ENCODE measurements at places on chromosomes 12 and 14.

DNA sequence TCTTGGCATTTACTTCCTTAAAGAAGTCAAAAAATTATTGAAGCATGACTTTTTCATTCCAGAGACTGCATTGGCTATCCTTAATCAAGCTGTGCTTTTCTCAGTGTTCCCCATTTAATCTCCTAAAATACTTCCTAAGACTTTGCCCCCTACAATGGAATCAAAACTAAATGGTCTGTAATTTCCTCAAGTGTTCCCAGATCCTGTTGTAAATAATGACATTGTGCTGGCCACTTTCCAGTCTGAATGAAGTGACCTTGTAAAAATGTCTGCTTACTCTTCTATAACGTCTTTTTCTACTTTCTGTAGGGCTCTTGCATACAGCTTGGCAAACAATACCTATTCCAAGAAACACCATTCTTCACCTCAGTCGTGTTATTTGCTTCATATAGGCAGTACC is 45.3 kb upstream of the MBIP start:
- no peak for DNase-seq

GRCh38 chr14:68297876-68298468 is 478.4 kb downstream of the RAD51B start:
- DNase-seq: no peak

GRCh38 chr12:68572661-68573060 is 38.0 kb upstream of the RAP1B start:
- no peak for DNase-seq

DNA sequence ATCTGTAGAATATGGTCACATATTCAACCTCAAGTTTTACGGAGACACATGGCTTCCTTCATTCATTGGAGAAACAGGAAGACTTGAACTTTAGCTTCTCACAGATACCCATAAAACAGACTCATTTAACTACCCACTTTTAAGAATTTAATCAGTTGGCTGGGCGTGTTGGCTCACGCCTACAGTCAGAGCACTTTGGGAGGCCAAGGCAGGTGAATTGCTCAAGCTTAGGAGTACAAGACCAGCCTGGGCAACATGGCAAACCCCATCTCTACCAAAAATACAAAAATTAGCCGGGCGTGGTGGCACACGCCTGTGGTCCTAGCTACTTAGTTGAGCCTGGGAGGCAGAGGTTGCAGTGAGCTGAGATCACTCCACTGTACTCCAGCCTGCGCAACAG is 64.7 kb upstream of the STAC3 start:
- no peak for DNase-seq

DNA sequence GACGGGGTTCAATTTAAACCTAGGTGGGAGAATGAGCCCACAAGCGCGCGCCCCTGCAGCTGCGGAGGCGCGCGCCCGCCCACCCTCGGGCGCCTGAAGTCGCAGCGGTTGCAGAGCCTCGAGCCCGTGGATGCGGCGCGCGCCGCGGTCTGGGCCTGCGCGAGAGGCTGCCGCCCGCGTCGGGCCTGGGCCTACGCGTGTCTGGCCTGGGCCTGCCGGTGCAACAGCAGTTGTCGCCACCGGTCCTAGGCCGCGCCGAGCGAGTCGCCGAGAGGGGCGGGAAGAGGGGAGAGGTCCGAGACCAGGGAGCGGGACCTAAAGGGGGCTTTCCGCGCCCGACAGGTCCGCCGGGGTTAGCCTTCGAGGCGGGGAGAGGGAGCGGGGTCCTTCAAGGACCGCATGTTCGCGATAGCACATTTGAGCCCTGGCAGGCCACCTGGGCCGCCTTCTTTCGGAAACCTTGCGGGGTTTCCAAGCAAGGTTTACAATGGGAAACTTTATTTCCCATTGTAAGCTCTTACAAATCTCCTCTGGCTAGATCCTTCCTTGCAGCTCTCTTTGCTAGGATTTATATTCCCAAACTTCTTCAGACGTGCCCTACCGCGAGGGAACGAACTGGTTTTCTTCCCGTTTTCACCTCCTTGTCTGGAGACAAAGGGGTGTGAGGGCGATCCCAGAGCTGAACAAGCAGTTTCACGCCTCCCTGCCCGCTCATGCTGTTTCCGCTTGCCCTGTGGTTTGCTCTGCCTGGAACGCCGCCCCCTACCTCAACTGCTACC is 6.8 kb downstream of the SIX6 start:
- no peak for DNase-seq

- DNase-seq: no peak
Observed at GRCh38 chr12:91951571-91951970, 194.1 kb downstream of the BTG1 start.

DNA sequence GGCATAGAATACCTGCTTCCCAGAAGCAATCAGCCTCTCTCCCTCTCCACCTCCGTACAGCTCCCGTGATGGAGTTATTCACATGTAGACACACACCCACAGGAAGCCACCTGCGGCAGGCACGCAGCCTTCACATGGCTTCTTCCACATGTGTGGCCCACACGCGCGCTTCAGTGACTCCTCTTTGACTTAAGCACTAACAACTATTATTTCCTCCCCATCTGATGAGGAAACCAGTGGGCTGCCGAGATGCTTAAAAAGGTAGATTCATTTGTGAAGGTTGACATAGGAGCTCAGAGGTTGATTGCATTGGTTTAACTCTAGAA is 69.3 kb downstream of the PRMT8 start:
- no peak for DNase-seq

DNA sequence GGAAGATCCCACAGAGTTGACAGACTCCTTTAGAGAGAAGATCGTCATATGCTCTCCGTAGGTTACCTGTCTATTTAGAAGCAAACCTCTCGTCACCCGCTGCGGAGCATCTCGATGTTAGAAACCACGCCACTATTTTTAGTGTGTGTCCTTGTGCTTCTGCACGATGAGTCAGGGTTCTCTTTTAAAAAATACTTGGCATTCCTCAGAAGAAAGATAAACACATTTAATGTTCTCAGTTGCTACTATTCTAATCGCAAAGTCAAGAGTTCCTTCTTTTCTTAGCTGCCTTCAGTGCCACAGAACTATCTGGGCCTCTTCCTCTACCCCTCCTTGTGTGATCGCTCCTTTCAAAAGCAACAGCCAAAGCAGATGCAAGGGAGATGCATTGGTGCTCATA is 192.4 kb downstream of the PELI2 start:
- no peak for DNase-seq

DNA sequence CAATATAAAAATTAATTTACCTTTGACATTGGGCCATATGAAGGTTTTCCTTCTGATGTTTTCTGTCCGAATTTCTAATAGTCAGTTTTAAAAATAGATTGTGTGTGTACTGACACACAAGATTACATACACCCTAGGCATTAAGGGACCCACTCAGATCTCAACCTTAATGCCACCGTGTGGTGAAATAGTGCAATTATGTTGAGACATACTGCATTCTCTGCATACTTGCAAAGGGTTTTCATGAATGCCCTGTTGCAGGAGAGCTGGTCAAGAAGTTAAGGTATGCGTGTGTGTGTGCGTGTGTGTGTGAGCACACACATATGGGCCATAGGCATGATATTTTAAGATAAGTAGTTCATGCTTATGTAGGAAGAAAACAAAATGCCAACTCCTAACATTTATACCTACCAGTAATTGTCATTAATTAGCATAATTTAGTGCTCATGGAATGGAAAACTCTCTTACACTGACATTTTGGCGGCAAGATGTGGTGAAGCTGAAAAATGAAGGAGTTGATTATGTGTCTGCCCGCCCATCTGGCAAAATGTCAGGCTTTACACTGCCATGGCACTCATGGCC is 58.8 kb downstream of the PIK3C2G start:
- DNase-seq: no peak

DNA sequence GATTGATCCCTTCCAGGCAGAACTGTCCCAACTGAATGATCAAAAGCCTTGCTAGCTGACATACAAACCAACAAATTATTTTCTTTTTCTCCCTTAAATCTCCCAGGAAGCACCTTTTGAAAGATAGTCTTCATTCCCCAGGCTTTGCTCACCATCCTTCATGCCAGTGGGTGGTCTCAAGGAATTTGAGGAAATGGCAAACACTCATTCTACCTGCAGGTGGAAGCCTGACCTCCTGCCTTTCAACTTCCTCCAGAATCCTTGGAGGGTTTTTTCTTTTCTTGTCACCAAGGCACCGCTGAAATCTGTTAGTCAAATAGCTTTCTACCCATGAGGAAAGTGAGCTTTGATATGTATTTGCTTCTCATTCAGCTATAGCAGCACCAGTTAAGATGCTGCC is 128.5 kb downstream of the WIF1 start:
- DNase-seq: no peak

GRCh38 chr12:44397631-44398030 is 478.5 kb downstream of the NELL2 start:
- DNase-seq: no peak

DNA sequence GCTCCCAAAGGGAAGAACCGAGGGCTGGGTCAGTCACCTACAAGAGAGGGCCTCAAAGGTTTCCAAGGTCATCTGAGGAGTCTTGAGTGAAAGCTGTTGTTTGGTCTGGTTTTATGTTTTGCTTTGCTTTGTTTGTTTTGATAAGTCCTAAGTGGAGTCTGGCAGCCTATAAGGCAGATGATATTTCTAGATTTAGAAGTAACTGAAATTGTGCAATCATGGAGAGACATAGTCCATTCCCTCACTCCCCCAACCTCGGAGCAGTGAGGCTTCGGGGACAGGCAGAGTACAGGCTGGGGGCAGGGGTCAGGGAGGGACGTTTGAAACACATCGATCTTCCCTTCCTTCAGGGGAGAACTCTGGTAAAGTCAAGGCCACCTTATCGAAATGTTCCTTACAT is 42.3 kb downstream of the TTC9 start:
- no peak for DNase-seq

DNA sequence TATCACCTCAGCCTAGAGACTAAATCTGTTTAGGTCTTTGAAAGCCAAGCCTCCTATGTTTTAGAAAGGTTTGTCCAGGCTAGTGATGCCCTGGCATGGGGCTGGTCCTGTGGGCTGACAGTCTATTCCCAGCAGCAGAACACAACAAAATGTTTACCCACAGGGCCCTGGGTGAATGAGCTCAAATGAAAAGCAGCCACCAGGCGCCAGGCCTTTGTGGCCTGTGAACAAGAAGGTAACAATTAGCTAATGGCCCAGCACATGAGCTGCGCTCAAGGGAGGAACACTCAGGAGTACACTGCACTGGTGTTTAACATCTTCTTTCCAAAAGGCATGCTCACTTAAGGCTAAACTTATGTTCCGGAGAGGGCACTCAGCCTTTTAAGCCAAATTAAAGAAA is 202.2 kb downstream of the MON2 start:
- DNase-seq: no peak

DNA sequence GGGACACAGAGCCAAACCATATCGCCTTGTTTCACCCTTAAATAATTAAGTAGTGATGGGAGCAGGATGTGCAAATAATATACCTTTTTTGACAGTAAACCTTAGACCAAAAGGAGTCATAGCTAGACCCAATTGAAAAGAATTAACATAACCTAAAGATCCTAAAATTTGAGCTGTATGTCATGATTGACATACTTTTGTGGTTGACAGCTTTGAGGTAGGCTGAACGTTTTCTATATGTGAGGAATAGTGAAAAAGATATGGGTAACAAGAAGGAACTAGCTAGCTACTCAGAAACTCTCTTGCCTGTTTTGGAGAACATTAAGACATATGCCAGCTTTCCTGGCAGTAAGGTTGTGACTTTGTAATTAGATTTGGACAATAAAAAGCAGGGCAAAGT is 320.6 kb downstream of the KCNC2 start:
- no peak for DNase-seq

GRCh38 chr14:69968132-69968531 is 88.9 kb downstream of the SMOC1 start:
- no peak for DNase-seq

GRCh38 chr12:39294715-39295114 is 148.2 kb downstream of the KIF21A start:
- no peak for DNase-seq

DNA sequence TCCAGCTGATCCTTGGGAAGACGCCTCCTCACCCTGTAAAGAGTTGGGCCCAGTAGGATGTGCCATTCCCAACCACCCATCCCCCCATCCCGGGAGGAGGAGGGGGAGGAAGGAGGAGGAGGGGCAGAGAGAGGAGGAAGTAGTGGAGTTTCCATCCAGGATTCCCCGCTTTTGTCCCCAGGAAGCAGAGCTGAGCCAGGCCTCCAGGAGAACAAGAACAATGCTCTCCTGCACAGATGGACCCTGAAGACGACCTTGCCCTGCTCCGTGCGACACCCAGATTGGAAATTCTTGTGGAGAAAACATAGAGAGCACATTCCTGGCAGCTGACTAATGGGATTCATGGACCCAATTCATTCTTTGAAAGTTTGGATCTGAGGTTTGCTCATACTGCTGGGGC is 132.3 kb upstream of the CRY1 start:
- no peak for DNase-seq

DNA sequence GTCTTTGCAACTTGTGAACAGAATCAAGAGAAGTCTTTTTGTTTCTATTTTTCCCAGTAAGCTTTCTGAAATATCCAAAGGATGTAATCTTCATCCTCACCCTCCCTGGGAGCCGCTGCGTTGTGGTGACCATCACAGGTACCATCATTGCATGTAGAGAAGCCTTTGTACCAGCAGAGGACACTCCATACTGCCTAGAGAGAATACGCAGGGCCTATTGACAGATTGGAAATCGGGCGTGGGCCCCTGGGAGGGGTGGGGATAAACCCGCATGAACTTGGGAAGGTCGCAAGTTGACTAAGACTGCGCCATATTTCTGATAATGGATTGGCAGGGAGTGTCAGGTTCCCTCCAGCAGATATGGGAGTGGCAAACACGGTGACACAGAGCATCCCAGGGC is 12.7 kb downstream of the KRT1 start:
- DNase-seq: no peak

DNA sequence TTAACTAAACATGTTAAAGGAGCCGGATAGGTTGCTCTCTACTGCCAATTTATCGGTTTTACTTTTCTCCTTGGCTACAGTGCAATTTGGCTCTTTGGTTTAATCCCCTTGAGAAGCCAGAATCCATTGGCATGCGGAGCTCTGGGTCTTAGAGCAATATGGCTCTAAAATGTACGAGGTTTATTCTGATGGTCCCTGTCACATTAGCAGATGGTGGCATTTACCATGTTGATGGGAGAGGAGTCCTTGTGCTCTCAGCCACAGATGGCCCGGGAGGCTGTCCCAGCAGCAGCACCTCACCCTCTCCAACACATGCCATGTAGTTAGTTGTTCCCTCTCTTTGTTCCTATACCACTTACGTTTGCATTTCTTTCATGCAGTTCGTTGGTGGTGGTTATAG is 179.7 kb downstream of the RGS6 start:
- DNase-seq: no peak

- DNase-seq: no peak
Observed at GRCh38 chr12:108980831-108981618, 39.8 kb downstream of the SVOP start.

All from DMS153 (cell line).